Neural crest cell (in vitro differentiated cells): ENCODE measurements at places on chromosomes 16 and 17.

DNA sequence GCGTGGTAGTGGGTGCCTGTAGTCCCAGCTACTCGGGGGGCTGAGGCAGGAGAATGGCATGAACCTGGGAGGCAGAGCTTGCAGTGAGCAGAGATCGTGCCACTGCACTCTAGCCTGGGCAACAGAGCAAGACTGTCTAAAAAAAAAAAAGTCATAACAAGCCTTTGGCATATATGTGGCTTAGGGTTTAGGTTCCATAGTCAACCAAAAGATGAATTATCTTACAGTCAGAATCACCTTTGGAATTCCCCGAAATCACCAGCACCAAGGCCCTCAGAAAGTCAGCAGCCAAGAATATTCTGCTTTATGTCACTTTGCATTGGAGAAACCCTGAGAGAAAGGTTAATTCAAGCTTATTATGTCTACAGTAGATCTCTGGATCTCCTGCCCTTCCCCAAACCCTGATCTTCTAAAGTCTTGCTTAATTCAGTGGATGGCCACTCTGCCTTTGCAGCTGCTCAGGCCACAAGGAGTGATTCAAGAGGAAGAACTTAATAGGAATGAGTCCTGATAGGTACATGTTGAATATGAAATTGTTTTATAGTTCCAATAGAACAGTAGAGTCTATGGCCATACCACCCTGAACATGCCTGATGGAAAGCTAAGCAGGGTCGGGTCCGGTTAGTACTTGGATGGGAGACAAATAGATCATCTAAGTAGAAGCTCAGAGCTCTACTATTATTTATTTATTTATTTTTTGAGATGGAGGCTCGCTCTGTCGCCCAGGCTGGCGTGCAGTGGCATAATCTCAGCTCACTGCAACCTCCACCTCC lies 196.0 kb upstream of the CACNG5 start:
- peaks cover 10% of the 10 kb centered on the region for H3K4me1 ChIP-seq
- no peak overlapping the region for H3K4me3 ChIP-seq
- no peaks in the 10 kb centered on the region for H3K27me3 ChIP-seq
- peaks cover 2% of the 10 kb centered on the region for H3K36me3 ChIP-seq
- H3K27ac ChIP-seq: no peak overlapping the region

DNA sequence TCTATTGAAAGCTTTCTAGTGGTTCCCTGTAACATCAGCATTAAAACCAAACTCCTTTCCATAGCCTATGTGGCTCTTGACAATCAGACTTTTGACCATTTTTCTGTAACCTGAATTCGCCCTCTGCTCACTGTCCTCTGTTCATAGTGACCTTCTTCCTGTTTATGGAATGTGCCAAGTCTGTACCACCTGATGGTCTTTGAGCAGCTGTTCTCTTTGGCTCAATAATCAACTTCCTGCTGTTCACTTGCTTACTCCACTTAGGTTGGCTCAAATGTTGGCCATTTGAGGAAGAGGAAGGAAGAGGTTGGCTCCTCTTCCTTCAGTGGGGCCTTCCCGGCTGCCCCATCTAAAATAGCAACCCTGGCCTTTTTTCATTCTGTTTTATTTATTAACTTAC lies 251.5 kb downstream of the CA10 start:
- DNase-seq: no peak
- peaks cover 14% of the 10 kb centered on the region for H3K27me3 ChIP-seq
- H3K27ac ChIP-seq: no peak overlapping the region
- H3K36me3 ChIP-seq: no peaks in the 10 kb centered on the region
- H3K4me3 ChIP-seq: no peak overlapping the region

DNA sequence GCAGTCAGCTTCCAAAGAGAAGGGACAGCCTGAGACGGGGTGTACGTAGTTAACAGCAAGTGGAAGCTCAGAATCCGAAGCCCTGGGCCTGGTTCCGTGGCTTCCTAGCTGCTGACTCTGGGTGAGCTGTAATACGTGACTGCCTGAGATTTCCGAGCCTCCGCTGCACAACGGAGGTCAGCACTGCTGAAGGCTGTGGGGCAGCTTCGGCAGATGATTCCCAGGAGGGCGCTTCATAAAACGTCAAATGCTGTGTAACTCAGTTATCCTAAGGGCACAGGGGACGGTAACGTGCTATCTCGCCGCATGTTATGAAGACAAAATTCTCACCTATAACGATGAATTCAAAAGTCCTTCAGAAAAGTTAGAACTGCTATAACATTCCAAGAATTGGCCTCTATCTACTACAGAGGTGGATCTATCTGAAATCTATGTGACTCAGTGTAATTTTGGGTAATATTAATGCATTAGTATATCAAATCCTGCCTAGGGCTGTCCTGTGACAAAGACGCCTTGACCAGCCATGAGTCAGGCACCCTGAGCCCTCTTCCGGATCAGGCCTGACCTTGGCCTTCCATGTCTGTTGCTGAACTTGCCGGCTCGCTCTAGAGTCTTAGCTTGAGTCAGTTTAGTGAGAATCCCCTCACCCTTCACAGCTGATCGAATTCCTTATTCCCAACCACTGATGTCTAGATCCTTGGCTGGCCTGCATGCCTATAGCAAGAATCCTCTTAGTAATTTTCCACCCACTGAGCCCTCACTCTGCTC lies 43.5 kb downstream of the MARF1 start:
- H3K4me1 ChIP-seq: no peaks in the 10 kb centered on the region
- peaks cover 35% of the 10 kb centered on the region for H3K36me3 ChIP-seq
- H3K4me3 ChIP-seq: no peak overlapping the region
- peak overlapping the region; percentile 48 for H3K27ac ChIP-seq

- no peak overlapping the region for H3K27ac ChIP-seq
These were observed 3.4 kb downstream of the ZNF688 start for GRCh38 chr16:30567991-30568638.

- H3K36me3 ChIP-seq: no peaks in the 10 kb centered on the region
- H3K4me3 ChIP-seq: peak overlapping the region; percentile 74
- H3K27ac ChIP-seq: peak overlapping the region; percentile 98
- H3K4me1 ChIP-seq: peaks cover 49% of the 10 kb centered on the region
These were observed 23.3 kb downstream of the CPNE2 start for GRCh38 chr16:57115514-57116182.

- no peaks in the 10 kb centered on the region for H3K36me3 ChIP-seq
- no peaks in the 10 kb centered on the region for H3K4me1 ChIP-seq
- no peak overlapping the region for H3K4me3 ChIP-seq
- H3K27me3 ChIP-seq: peaks cover 5% of the 10 kb centered on the region
These were observed 42.0 kb upstream of the TMC5 start for GRCh38 chr16:19375561-19376158.

- no peaks in the 10 kb centered on the region for H3K36me3 ChIP-seq
- H3K27me3 ChIP-seq: no peaks in the 10 kb centered on the region
- DNase-seq: no peak
- peaks cover under 1% of the 10 kb centered on the region for H3K4me1 ChIP-seq
- no peak overlapping the region for H3K27ac ChIP-seq
These were observed 621.7 kb upstream of the CDH11 start for GRCh38 chr16:65743558-65743957.

DNA sequence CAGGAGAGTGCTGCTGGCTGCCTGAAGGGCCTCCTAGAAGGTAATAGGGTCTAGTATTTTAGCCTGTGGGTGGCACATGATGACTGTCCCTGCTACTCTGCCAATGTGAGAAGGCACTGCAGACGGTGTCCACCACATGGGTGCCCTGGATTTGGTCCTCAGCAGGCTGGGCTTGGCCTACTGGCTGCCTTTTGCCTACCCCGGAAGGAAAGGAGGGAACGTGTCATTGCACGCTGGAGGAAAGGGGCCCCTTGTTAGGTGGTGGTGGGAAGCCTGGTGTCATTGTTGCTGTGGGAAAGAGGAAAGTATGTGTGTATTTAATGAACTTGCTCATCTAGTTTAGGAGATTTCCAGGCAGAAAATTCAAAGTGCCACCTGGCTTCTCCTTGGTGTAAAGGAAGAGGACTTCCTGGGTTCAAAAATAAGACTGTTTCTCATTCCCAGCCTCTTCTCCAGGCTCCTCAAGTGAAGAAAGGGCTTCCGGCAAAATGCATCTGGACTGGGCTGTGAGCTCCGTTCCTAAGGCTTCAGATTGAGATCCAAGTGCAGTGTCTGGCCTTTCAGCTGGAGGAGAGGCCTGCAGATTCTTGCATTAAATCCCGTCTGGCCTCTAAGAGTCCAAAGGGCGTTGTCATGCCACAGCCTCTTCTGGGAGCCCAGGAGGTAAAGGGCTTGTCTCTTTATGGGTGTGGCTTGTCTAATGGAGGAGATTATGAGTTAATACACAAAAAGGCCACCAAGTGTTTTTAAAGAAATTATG lies 55.1 kb downstream of the RPTOR start:
- H3K27me3 ChIP-seq: no peaks in the 10 kb centered on the region
- H3K4me1 ChIP-seq: peaks cover 28% of the 10 kb centered on the region
- no peak for DNase-seq
- peaks cover 16% of the 10 kb centered on the region for H3K36me3 ChIP-seq
- H3K27ac ChIP-seq: no peak overlapping the region
- H3K4me3 ChIP-seq: no peak overlapping the region

DNA sequence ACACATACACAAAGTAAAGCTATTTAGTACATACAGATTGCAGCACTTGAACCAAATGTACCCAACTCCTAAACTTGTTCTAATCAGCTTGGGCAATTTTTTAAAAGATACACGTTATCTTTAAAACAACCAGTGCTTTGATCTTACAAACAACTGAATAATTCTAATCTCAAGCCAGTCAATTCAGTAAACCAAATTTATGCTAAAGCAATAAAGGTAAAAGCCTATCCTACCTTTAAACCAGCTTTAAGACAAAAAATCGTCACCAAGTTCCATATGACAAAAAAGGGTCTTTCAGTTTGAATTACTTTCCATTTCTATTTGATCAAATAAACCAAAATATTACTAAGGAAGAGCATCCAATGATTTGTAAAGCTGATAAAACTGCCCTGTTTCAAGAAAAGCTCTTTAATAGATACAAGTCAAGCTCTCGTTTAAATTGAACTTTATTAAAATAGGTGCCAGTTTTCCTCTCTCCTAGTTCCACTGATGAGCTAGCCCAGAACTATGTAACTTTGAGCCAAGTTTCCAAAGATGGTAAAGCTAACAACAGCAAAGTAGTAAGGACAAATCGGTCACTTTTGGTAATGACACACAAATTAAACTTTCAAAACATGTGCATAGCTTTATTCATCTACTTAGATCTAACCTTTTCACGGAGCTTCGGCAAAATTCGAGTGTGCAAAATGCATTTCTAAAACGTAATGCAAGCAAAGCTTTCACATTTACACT lies 10.2 kb downstream of the CRYBA1 start:
- H3K36me3 ChIP-seq: no peaks in the 10 kb centered on the region
- H3K4me3 ChIP-seq: no peak overlapping the region
- no peaks in the 10 kb centered on the region for H3K4me1 ChIP-seq
- no peak for DNase-seq
- H3K27me3 ChIP-seq: no peaks in the 10 kb centered on the region

DNA sequence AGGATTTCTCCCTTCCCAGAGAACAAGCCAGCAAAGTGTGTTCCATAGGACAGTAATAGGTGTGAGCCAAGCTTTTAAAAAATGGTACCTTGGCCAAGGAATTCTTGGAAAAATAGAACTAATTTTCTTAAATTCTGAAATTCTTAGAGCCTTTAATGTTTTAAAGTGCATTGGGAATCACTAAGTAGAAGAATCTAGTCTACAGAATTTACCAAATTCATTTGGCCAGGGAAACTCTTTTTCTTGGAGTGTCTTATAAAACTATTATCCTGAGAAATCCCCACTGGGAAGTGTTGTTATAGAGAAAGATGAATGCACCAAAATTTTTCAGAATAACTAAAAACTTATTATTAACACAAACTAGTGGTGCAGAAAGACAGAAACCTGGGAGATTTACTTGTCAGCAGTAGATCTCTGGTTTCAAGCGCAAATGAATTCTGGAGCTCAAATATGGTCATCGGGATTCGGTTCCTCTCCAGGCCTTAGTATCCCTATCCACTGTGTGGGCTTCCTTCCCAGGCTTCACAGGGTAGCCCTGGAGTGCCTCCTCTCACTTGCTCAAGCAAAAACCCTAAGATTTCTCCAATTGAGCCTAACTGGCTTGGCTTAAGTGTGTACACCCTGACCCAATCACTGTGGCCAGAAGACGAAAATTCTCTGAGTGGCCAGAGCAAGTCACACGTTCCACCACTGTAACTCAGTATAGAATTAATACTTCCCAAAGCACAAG lies 217.8 kb downstream of the CHD9NB start:
- H3K4me1 ChIP-seq: no peaks in the 10 kb centered on the region
- H3K36me3 ChIP-seq: no peaks in the 10 kb centered on the region
- peak overlapping the region; percentile 35 for H3K27ac ChIP-seq

DNA sequence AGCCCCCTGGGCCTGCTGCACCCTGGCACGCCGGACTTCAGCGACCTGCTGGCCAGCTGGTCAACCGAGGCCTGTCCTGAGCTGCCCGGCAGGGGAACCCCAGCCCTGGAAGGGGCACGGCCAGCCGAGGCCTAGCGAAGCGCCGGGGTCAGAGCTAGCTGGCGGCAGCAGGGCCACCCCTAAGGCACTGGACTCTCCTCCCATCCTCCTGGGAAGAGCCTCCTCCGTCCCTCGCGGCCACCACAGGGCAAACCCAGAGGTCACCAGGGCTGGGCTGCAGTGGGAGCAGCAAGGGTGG lies 2.3 kb downstream of the PERCC1 start:
- DNase-seq: no peak
- no peaks in the 10 kb centered on the region for H3K27me3 ChIP-seq
- no peak overlapping the region for H3K4me3 ChIP-seq
- H3K27ac ChIP-seq: no peak overlapping the region

DNA sequence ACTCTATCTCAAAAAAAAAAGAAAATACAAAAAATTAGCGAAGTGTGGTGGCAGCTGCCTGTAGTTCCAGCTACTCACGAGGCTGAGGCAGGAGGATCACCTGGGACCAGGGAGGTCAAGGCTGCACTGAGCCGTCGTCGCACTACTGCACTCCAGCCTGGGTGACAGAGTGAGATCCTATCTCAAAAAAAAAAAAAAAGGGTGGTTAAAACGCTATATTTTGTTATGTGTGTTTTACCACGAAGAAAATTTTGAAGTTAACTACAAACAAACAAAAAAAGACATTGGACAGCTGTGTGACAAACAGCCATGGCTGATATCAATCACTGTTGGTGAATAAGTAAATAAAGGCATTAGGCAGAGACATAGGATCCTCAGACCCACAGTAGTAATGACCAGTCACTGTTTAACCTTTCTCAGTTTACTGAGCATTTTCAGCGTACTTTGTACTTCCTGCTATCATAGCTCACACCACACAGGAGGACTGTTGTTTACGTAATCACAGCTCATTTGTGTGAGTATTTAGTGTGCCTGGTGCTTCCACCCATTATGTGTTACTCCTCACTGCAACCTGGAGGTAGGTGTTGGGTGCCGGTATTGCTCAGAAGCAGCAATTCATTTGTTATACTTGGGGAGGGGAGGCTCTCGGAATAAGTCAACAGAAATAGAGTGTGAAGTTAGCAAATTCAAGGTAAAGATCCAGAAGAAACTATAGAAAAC lies 55.4 kb downstream of the COPRS start:
- no peaks in the 10 kb centered on the region for H3K36me3 ChIP-seq
- no peaks in the 10 kb centered on the region for H3K4me1 ChIP-seq
- no peak for DNase-seq
- no peaks in the 10 kb centered on the region for H3K27me3 ChIP-seq
- H3K27ac ChIP-seq: no peak overlapping the region

- H3K27ac ChIP-seq: peak overlapping the region; percentile 15
- peaks cover 45% of the 10 kb centered on the region for H3K27me3 ChIP-seq
- peak overlapping the region; percentile 62 for H3K4me3 ChIP-seq
- peaks cover 42% of the 10 kb centered on the region for H3K4me1 ChIP-seq
These were observed 233.4 kb downstream of the FTO start for GRCh38 chr16:53937161-53937880.

- H3K36me3 ChIP-seq: no peaks in the 10 kb centered on the region
- H3K4me3 ChIP-seq: peak overlapping the region; percentile 69
- H3K27ac ChIP-seq: peak overlapping the region; percentile 78
- H3K27me3 ChIP-seq: no peaks in the 10 kb centered on the region
These were observed 38.3 kb upstream of the HAPSTR1 start for GRCh38 chr16:9053006-9053601.
